Stimulated activated CD4-positive, alpha-beta T cell treated with anti-CD3 and anti-CD28 coated beads, Interleukin-15, amount 100 ng/mL, for 1 hour (primary cell): ENCODE measurements at places on chromosomes 6 and 20.

GRCh38 chr6:138456401-138456790 is 42.9 kb downstream of the NHSL1 start:
- no peak for DNase-seq

GRCh38 chr20:63624486-63624885 is 2.4 kb downstream of the GMEB2 start:
- no peak for DNase-seq

- DNase-seq = no peak
Measured at GRCh38 chr6:170393807-170394399, 87.3 kb downstream of the FAM120B start.

- peak; percentile 78 for DNase-seq
Measured at GRCh38 chr20:16729565-16730460, at the start of gene SNRPB2. SNRPB2 (plus strand) TSS chr20:16730026; CDS start chr20:16731703, 1,677 bp downstream.

GRCh38 chr20:58570204-58570859 is 55.1 kb upstream of the APCDD1L start:
- no peak for DNase-seq

- DNase-seq = no peak
Measured at GRCh38 chr20:17928211-17928611, 40.4 kb downstream of the SNX5 start.

GRCh38 chr6:41975276-41975675 is 33.7 kb upstream of the CCND3 start:
- DNase-seq = no peak

DNA sequence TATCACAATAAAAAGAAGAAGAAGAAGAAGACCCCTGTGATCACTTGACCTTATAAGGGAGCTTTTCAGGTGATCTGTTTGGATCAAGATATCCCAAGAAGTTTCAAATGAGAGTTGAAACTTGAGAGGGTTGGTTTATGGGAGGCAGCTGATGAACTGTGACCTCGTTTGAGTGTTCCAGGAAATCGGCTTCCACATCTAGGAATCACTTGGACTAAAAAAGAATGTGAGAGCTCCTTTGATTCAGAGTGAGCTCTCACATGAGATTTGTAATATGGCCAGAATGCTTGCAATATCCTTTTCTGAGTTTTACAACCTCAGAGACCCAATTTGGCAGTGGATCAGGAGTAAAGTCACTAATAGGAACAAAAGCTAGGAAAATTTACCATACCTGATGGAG is 228.1 kb downstream of the ATXN1 start:
- no peak for DNase-seq

DNA sequence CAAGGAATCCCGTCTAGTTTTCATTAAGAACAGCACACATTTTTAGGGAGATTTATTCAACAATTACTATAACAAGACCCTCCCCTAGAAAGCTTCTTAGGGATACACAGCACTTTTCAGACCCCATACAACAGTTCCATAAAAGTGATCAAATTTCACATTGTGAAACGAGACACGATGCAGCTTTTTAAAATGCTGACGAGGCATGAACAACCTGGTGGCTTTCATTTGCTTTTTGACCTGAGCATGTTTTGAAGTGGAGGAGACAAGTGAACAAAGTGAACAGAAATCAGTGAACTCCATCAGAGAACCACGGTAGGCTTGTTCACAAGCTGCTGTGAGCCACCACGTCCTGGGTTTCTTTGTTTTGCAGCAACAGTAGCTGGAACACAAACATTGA is 112.2 kb downstream of the PCSK2 start:
- DNase-seq = no peak

DNA sequence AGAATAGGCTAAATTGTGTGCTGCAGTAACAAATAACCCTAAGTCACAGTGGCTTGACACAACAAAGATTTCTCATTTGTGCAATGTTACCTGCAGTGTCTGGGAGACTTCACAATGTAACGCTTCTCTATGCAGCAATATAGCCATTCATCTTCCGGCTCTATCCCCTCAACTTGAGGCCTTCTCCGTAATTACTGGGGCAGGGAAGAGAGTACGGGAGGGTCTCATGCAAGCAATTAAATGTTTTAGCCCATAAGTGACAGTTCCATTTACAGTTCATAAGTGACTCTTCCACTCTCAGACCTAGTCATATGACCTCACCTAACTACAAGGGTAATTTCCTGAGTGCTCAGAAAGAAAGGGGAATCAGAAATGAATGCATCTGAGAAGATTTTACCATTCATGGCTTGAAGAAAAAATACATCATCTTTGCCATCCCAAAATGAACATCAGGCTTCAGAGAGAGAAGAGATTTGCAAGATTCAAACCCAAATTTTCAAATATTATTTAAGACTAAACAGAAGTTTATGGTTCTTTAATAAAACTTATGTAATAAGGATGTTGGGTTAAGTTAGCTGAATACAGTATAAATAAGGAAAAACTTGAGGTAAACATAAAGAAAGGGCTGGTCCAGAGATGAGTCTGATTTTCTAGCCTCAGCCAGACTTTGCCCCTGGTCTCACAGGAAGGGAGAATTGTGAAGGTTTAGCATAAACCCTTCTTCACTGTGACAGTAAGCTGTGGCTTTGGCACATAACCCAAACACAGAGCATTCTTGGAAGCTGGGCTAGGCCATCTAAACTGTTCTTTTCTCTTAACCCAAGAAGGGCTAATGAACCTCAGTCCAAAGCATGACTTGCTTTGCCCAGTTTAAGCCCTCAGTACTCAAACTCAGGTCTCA is 13.3 kb downstream of the GPR6 start:
- no peak for DNase-seq

- DNase-seq = no peak
Measured at GRCh38 chr20:19976595-19977372, 40.4 kb upstream of the NAA20 start.

- no peak for DNase-seq
Measured at GRCh38 chr6:11847515-11848345, 69.1 kb upstream of the ADTRP start.

- DNase-seq = no peak
Measured at GRCh38 chr6:145608850-145609249, 126.5 kb downstream of the EPM2A start.

- DNase-seq = no peak
Measured at GRCh38 chr6:109759098-109759955, 68.2 kb downstream of the FIG4 start.

DNA sequence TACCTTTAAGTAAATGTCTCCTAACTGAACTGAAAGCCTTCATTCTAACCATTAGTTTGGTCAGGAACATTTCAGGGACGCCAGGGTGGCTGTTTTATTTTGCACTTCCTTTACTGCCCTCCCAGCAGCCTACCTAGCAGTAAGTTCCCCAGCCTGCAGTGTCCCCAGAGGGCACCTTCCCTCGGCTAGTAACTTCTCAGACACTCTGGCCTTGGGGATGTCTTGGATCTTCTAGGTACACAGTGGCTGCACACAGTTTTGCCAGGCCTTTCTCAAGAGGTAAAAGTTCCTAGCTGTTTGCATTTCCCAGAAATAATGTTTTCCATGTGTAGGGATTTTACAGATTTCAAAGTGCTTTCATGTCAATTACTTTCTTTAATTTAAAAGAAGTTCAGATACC is 378 bp upstream of the LAMA2 start:
- DNase-seq = no peak

- DNase-seq = no peak
Measured at GRCh38 chr20:4918473-4918872, 82.8 kb downstream of the SLC23A2 start.

- no peak for DNase-seq
Measured at GRCh38 chr6:150881911-150882481, 16.5 kb downstream of the MTHFD1L start.

- no peak for DNase-seq
Measured at GRCh38 chr6:14703586-14703985, 542.3 kb upstream of the JARID2 start.

- no peak for DNase-seq
Measured at GRCh38 chr6:7142918-7143475, 35.2 kb downstream of the RREB1 start.

DNA sequence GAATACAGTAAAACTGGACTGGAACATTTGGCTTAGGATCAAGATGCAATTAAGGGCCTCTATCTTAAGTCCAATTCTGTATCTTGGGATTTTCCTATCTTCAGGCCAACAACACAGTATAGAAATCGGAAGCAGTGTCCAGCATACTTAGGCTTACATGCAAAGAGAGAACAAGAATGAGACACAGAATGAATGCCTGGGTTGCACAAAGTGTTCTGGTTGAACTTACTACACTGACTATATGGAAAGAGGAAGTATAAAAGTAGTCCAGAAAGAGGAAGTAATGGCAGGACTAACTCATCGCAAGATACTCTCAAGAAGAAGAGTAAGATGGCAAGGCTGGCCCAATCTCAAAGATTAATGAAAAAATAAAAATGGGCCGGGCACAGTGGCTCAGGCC is 87.6 kb downstream of the BTBD9 start:
- no peak for DNase-seq

- no peak for DNase-seq
Measured at GRCh38 chr6:70130865-70131264, 172.0 kb downstream of the COL9A1 start.

DNA sequence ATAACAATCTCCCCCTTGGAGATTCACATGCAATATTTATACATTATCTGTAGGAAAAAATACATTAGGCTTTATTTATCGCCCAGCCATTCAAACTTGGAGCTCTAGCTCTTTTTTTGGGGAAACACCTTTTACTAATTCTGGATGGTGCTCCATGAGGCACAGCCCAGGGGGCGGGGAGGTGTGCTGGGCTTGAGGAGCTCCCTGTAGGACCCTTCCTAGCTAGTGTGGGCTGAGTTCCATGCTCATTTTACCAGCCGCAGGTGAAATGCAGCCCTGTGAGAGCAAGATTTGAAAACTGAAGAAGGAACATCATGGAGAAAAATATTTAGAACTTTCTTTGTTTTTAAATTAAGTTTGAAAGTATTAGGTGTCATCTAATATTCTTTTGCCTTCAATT is 99.6 kb upstream of the POPDC3 start:
- no peak for DNase-seq

- DNase-seq = peak; percentile 37
Measured at GRCh38 chr6:163554663-163555062, 140.1 kb downstream of the QKI start.

- DNase-seq = no peak
Measured at GRCh38 chr20:25032065-25032477, 25.9 kb downstream of the ACSS1 start.

- no peak for DNase-seq
Measured at GRCh38 chr6:43953256-43953655, 174.0 kb downstream of the MRPL14 start.

DNA sequence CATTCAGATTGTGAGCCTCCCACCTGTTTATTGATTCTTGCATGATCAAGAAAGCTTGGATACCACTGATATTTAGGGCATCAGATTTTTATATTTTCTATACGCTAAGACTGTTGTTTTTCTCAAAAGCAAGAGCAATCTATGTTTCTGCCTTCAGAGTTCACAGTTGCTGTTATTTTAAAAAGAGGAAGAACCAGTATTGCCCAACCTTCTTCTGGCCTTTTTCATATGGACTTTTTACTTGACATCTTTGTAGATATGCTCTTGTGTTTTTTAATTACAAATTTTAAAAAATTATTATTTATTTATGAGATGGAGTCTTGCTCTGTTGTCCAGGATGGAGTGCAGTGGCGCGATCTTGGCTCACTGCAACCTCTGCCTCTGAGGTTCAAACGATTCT is 28.9 kb downstream of the SLC17A5 start:
- no peak for DNase-seq

GRCh38 chr6:164967102-164967501 is 342.3 kb downstream of the C6orf118 start:
- DNase-seq = no peak

DNA sequence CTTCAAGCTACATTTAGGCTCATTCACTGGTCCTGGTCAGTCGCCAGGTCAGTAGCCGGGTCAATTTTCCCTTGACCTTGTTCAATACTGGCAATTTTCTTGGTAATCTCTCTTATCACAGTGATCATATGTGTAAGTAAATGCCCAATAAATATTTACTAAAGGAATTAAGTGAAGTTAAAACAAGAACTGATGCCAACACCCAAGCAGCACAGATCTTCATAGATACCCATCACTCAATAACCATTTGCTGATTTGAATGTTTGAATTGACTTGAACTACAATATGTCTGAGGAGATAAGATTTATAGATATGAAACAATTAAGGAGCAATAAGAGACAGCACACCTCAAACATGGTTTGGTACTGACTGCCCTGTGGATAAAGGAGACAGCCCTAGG is 100.8 kb upstream of the PREP start:
- DNase-seq = no peak

DNA sequence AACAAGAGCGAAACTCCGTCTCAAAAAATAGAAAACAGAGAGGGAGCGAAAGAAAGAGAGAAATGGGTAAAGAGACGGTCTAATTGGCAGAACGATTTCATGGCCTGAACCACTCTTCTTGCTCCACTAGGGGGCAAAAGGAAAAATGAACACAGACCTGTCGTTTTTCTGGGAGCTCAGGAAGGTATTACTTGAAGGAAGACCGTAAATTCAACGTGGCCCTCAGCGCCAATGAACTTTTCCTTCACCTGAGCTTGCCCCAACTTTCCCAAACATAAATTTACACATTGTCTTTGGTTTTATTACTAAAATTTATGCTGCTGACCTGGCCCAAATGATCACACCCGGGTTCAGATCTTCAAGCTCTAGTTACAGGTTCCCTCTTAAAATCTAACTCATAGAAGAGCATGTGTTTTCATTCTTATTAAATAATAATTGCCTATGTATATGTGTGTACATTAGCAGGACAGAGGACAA is 67.3 kb downstream of the ATP9A start:
- DNase-seq = no peak

DNA sequence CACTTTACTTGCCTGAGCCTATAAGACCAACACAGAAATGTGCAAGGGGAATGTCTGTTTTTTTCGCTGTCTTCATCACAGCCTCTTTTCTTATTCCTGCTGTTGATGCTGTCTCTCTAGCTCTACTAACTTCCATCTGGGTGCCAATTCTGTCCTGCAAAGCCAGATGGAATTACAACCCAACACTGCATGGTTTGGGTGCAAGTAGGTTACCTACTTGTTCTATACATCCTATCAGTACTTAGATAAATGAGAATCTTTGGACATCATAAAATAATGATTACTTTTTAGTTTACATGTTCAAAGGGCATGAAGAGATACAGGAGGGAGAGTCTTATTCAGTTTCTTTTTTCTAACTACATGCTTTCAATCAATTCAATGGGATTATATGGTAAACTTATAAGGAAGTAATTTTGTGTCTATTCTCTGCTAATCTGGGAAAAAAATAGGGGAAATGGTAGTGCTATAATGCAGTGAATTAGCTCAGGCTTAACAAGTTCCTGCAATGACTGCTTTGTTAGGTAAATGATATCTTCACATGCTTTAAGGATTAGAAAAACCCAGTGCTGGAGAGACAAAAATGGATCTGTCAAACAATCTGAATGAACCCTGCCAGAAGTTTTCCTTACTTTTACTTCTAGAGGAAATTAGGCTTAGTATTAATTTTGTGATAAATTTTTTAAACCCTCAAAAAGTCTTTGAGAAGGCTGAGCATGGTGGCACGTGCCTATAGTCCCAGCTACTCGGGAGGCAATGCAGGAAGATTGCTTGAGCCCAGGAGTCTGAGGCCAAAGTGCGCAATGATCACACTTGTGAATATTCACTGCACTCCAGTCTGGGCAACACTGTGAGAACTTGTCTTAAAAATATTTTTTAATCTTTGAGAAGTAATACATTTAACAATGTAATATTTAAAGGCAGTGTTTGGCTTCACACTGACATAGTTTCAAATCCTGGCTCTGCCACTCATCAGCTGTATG is 86.5 kb upstream of the E2F3 start:
- DNase-seq = no peak

GRCh38 chr6:110999634-111000270 is 17.9 kb downstream of the RPF2 start:
- no peak for DNase-seq

GRCh38 chr6:155275808-155276480 is 12.1 kb downstream of the CLDN20 start:
- DNase-seq = no peak

- no peak for DNase-seq
Measured at GRCh38 chr20:41287327-41287726, 30.2 kb downstream of the ZHX3 start.
